ENCODE measurements at places on chromosomes 1 and 21.

- no peak for DNase-seq
These were observed 149.0 kb downstream of the SYT2 start for GRCh38 chr1:202561240-202561639.

DNA sequence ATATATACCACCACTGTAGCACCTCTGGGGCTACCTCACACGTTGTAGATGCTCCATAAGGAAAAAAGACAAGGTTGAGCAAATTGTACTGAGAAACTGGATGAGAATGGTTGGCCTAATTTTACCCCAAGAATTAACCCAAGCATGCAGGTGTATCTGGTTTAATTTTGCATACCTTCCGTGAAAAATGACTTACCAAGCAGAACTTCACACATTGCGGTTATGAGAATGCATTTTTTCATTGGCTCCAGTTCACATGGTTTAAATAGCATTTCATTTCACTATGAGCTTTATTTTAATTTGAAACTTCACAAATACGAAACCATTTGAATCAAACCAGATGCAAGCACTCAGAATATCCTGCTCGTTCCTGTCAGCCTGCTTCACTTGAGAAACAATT lies 512.2 kb downstream of the LTN1 start:
- DNase-seq: no peak

DNA sequence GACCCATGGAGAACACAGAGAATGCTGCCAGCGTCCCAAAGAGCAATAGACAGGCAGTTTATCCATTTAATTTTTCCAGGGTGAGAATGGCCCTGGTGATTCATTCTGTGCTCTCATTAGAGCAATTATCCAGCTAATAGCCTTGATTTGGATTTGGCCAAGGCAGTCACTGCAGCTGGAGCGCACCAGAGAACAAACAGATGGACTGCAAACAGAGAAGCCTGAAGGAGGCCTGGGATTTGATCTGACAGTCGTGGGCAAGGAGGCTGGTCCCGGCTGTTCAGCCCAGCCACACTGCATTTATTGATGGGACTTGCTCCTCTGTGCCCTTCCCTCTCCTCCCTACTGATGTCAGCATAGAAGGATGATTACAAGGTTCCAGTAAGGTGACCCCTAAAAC lies 353.9 kb upstream of the C1orf174 start:
- DNase-seq: no peak

- DNase-seq: no peak
These were observed 43.3 kb downstream of the KCNAB2 start for GRCh38 chr1:6088956-6089355.

DNA sequence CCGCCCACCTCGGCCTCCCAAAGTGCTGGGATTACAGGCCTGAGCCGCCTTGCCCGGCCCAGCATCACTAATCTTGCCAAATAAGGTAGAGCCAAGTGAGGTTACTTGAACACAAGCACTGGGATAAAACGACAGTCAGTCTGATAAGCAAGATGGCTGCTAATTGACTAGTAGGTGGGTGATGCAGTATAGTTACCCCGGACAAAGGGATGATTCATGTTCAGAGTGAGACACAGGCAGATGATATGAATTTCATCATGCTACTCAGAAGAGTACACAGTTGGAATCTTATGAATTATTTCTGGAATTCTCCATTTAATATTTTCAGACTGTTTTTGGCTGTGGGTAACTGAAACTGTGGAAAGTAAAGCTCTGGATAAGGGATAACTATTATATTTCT lies 178.4 kb downstream of the USP25 start:
- no peak for DNase-seq

DNA sequence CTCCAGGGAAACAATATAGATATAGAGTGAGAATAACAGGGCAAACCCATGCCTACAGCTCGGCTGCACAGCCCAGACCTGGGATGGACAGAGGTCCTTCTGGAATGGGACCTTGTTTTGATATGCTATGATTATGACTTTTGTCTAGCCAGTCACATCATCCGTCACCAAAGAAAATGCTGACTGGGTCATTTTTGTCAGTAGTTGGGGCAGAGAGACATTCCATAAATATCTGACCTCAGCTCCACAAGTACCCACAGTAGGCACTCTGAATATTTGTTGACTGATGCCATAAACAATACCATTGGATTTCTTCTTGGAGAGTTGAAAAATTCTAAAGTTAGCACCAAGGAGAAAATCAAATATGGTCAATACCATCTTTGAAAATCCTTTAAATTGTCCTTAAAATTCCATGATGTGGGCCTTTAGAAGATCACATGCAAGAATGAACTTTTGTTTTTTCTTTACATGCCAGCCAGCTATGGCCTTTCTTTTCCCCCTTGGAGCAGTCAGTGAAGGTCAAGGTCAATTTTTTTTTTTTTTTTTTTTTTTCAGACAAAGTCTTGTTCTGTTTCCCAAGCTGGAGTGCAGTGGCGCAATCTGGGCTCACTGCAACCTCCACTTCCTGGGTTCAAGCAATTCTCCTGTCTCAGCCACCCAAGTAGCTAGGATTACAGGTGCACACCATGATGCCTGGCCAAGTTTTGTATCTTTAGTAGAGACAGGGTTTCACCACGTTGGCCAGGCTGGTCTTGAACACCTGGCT lies 7.3 kb downstream of the TMCO4 start:
- DNase-seq: no peak

DNA sequence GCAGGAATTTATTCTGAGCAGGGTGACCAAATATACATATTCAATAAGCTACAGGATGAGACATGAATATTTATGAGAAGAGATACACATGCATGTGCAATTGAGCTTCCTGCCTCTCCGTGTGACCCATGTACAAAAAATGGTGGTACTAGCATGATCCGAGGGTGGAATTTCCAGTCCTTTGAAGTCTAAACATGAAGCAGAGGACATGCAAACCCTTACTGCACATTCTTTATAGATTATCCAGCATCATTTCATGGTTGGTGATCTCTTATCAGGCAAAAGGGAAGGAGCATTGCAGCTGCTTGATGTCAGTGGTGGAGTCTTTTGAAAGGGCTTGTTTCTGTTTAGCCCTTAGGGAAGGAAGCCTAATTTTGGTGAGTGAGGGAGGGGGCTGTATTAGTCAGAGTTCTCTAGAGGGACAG lies 448.6 kb downstream of the SETD4 start:
- DNase-seq: no peak

DNA sequence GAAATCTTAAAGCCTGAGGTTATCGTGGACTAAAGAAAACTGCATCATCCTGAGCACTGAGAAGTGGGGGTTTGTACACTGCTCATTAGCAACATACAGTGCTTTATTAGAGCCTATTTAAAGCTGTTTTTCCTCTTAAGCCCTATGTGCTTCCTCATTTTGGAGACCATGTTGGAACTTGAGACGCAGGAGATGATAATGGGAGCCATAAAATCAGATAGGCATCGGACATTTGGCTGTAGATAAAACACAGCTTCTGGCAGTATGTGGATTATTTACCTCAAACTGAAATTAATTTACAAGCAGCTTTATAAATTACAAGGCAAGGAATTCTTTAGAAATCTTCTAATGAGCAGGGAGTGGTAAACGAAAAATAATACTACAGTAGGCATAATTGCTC lies 147.7 kb upstream of the IVNS1ABP start:
- no peak for DNase-seq

- DNase-seq: no peak
These were observed 16.1 kb downstream of the C1orf52 start for GRCh38 chr1:85243372-85243771.

Measured in ecto neural progenitor cell (in vitro differentiated cells).